Substantia nigra (tissue), 51 donors: ENCODE measurements at places on chromosomes 13 and 19.

- DNase-seq = no peak
Observed at GRCh38 chr19:32750441-32751055, 31.0 kb downstream of the TDRD12 start.

DNA sequence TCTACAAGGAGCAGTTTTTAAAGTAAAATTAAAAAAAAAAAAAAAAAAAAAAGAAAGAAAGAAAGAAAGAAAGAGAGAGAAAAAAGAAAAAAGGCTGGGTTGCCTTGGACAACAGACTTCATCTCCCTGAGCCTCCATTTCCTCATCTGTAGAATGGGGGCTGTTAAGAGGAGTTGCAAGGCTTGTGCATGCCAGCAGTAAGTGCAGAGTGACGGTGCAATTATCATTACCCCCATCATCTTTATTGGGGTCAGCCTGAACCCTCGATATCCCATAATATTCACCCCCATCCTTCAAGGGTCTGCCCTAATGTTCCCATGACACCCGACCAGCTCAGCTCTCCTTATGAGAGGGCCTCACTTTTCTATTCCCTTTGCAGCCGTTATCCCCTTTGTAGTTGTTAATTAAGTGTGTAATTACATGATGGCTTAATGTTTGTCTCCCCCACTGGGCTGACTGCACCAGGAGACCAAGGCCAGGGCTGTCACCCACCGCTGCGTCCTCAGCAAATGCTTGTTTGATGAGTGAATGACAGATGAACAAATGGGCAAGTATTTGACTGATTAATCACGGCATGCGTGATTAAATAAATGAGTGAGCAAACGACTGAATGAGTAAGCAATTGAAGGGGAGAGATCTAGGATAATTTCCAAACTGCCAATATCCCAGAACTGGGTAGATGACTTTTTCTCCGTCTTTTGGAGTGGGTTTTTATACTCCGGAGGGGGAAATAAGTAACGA is 10.1 kb downstream of the FOSB start:
- DNase-seq = no peak

GRCh38 chr13:110957181-110957884 is 42.5 kb upstream of the ANKRD10 start:
- no peak for DNase-seq

GRCh38 chr13:50326811-50327210 is 311.6 kb downstream of the KCNRG start:
- DNase-seq = no peak

- DNase-seq = no peak
Observed at GRCh38 chr19:8168537-8168936, 19.1 kb upstream of the FBN3 start.
